Nephron progenitor cell (in vitro differentiated cells): ENCODE measurements at places on chromosomes 11 and 22.
A peak's percentile ranks its signal among the peaks of the same experiment; 100 is the strongest.

GRCh38 chr11:69195824-69196782, 40.4 kb downstream of the SMIM38 start:
- no peak for DNase-seq

DNA sequence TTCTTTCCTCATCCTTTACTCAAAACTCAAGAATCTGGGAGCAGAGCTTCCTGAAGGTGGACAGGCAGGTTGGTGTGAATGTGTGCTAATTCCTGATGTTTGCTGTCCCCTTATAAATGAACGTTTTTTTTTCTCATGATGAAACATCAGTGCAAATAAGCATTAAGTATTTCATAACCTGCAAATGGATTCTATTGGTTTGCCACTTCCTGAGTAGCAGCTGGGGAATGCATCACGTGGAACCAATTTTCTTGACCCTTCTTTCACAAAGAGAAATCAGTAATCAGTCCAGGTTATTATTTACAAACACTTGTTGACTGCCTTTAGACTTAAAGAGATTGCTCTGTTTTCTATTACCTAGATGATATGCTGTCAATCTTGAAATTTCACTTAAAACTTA, 40.1 kb upstream of the SCN3B start:
- DNase-seq = no peak

- DNase-seq = peak; percentile 99
Measured at GRCh38 chr22:36856121-36856791, 4.5 kb upstream of the NCF4 start.

DNA sequence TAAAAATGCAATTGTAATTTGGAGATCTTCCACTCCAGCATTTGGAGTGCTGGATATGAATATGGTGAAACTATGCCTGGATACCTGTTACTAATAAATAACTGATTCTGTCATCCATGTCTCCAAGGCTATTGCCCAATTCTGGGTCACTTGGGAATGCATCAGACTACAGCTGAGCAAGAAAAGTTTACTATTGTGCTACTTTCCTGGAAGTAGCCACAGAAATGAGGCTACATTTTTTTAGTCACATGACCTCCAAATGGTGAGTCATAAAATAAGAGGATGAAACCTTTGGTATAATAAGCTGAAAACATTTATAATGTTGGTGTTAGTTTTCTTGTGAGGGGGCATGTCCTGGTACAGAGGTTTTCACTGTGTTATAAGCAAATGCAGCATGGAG, 44.4 kb downstream of the DCDC1 start:
- DNase-seq = no peak

- DNase-seq = no peak
Measured at GRCh38 chr11:5983443-5983842, 3.3 kb downstream of the OR52L1 start.

DNA sequence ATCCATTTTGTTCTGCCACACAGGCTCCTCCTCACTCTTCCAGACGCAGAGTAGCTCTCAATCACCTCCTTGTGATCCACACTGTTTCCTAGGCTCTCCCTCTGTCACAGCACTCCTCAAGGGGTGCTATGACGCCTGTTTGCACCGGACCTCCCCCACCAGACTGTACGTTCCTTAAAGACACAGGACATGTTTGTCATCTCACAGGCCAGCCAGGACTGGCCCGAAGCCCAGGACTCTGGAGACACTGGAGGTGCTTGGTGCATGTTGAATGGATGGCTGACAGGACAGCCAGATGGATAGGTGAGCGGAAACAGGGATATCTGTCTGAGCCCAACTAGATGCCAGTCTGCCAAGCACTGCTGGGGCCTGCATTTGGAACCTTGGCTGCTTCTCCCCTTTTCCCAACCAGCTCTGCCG, 13.6 kb downstream of the PLA2G6 start:
- no peak for DNase-seq

DNA sequence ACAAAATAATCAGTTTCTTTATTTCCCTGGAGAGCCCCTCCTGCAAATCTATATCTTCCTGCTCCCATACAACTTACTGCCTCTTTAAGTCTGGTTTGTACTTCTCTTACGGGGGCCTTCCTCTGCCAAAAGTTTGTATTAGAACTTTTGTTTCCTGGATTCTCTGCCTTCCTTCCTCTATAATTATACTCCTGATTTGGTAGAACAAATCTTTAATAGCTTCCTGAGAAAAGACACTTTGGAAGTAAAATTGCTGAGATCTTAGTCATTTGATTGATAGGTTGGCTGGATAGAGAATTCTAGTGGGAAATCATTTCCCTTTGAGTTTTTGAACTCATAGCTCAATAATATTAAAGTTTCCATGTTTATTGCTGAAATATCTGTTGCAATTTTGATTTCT, 499.2 kb downstream of the RAB38 start:
- DNase-seq = no peak

- no peak for DNase-seq
Measured at GRCh38 chr11:44088377-44088776, 7.1 kb upstream of the EXT2 start.

DNA sequence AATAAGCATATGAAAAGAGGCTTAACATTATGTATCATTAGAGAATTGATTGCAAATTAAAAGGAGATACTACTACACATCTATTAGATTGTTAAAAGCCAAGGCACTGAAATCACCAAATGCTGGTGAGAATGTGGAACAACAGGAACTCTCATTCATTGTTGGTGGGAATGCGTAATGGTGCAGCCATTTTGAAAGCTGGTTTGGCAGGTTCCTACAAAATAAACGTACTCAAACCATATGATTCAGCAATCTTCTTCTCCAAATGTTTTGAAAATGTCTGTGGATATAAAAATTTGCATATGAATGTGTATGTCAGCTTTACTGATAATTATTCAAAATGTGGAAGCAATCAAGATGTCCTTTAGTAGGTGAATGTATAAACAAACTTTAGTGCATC, 176.4 kb upstream of the PLET1 start:
- DNase-seq = no peak
